Kidney capillary endothelial cell (primary cell): ENCODE measurements at places on chromosomes 5 and 9.
A peak's percentile ranks its signal among the peaks of the same experiment; 100 is the strongest.

DNA sequence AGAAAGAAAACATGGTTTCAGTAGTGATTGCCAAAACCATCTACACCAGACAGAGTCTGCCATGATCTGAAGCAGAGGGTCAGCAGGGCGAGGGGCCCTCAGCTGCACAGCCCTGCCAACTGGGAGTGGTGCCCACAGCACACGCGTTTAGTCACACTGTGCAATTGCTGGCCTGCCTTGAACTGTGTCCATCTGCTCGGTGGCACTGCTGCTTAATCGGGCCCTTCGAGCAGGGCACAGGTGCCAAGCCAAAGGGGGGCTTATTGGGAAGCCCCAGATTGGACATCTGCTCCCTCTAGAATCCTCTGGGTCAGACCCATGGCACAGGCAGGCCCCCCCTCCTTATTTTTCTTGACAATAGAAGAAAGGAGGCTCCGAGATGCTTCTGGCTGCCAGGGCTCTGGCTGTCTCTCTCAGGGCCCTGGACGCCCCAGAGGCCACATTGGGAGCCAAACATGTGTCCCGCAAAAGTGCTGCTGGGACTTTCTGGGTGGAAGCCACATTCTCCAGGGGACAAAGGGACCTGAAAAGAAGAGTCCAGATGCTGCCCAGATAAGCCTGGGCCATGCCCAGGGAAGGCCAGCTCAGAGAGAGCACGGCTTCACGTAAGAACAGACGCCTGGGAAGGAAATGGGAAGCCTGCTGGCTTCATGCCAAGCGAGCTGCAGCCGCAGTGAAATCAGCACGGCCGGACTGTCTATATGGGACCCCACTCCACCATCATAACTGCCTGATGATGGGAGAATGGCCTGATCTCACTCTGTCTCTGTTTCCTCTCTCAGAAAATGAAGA is 349.2 kb downstream of the GADD45G start:
- DNase-seq = peak; percentile 62

DNA sequence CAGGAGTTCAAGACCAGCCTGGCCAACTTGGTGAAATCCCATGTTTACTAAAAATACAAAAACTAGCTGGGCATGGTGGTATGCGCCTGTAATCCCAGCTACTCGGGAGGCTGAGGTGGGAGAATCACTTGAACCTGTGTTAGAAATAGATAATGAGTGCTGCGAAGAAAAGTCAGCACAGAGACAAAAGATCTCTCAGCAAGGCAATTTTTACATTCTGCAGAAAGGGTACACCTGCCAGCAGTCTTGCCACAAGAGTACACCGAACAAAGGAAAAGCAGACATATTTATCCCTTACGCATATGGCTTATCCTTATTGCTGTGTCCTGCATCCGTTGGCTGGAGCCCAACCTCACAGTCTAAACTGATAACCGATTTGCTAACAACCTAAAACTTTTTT is 16.2 kb upstream of the GPBP1 start:
- DNase-seq = no peak

- DNase-seq = no peak
Observed at GRCh38 chr5:17157916-17158529, 59.4 kb upstream of the BASP1 start.

DNA sequence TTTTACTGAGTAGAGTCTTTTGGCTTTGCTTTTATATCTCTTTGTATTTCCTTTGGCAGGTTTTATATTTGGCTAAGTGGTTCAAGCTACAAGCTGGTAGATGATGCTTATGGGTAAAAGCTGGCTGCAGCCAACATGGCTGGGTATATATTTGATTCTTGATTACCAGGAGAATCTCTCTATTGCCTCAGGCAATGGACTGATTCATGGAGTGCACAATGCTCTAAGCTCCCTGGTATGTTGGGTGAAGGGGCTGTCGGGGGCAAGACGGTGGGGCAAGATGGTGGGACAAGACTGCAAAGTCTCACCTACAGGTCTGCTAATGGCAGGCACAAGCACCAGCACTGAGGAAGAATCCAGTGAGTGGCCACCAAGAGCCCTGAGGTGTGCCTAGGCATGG is 366.6 kb downstream of the DMAC1 start:
- no peak for DNase-seq

DNA sequence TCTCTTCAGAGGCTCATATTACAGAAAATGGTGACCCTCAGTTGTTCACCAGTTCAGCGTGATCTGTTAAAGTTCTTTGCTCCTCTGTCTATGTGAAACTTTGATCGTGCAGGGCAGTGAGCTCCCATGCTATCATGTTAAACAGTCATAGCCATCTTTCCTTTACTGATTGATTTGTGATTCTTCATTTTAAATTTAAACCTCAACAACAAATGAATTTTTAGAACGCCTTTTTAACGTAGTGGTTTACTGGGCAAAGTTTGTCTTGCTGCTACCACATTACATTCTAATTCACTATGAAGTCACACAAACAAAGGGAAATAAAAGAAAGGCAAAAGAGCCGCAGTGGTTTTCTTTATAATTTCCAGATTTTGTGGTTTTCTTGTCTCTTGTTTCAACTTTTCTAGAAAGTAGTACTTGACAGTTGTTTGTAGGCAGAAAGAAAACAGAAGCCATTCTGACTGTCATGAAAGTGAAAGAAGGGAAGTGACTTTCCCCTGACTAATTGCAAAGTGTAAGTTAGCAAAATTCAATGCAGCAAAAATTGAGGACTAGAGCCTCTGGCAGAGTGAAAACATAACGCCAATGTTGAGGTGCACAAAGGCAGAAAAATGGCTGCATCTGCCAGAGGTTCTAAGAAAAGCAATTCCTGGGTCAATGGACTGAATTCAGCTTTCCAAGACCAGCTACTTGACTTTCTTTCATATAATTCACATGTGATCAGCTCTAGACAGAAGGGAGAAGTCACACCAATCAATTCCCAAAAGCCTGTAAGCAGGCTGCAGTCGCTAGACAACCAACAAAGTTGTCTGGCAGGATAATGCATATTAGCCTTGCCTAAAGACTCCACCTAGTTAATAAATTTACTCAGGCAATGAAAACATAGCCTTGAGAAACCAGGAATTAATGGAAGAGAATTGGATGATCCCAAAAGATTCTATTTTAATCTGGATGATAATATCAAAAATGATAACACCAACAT is 7.1 kb upstream of the IFNA6 start:
- no peak for DNase-seq

DNA sequence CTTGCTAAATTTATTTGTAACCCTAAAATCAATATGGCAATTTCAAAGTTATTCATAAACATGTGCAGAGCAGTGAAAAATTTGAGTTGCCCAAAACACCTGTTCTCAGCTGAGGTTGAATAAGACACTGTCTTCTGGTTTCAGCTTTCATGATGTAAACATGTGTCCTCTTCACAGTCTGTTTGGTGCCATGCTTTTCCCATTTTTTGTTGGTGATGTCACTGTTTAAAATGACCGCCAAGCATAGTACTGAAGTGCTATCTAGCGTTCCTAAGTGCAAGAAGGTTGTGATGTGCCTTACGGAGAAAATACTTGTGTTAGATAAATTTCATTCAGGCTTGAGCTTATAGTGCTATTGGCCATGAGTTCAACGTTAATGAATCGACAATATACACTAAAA is 580.8 kb downstream of the ACTL7B start:
- no peak for DNase-seq

- DNase-seq = peak; percentile 67
Observed at GRCh38 chr9:33452828-33453271, 5.5 kb upstream of the AQP3 start.

- no peak for DNase-seq
Observed at GRCh38 chr5:100902440-100903038, 543 bp downstream of the ST8SIA4 start.

DNA sequence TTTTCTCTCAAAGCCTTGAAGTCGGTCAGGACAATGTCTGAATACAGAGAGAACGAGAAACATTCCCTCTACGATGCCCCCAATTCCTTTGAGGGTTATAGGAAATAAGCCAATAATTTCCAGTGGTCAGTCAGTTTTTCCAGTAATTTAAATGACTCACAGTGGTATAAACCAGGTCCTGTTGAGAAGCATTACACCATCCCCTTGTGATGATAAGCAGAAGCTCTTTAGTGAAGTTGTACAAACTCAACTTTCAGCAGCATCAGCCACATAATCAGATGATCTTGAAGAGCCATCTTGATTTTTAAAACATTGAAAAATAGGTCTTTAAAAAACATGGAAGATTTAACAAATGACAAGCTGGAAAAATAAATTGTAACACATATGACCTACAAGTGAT is 173.9 kb upstream of the ZNF462 start:
- DNase-seq = no peak

GRCh38 chr9:37417252-37417803 is 5.2 kb upstream of the GRHPR start:
- DNase-seq = no peak

DNA sequence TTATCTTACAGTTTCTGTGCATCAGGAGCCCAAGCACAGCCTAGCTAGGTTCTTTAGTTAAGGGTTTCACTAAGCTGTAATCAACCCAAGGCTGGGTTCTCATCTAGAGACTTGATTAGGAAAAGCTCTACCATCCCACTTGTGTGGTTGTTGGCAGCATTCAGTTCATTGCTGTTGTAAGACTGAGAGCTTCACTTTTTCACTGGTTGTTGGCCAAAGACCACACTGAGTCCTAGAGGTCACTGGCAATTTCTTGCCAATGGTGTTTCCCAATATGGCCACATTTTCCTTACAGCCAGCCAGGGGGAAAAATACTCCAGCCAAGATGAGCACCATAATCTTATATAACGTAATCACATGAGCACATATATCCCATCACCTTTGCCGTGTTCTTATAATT is 74.3 kb downstream of the SMIM15 start:
- no peak for DNase-seq

GRCh38 chr9:110835404-110835803 is 166.8 kb downstream of the MUSK start:
- no peak for DNase-seq

- DNase-seq = no peak
Observed at GRCh38 chr5:164148292-164148691, 642.9 kb downstream of the MAT2B start.

GRCh38 chr5:88690409-88691229 is 192.4 kb downstream of the MEF2C start:
- DNase-seq = peak; percentile 59

GRCh38 chr9:96173640-96174039 is 128.3 kb downstream of the HSD17B3 start:
- DNase-seq = no peak

GRCh38 chr9:8868632-8869031 is 1069.1 kb upstream of the DMAC1 start:
- DNase-seq = no peak

DNA sequence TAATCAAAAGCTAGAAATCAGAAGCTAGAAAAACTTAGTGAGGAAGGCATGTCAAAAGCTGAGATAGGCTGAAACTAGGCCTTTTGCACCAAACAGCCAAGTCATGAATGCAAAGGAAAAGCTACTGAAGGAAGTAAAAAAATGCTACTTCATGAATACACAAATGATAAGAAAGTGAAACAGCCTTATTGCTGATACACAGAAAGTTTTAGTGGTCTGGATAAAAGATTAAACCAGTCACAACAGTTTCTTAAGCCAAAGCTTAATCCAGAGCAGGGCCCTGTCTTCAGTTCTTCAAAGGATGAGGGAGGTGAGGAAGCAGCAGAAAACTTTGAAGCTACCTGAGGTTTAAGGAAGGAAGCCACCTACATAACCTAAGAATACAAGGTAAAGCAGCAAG is 102.5 kb upstream of the SH3GL2 start:
- DNase-seq = no peak

- DNase-seq = no peak
Observed at GRCh38 chr5:139638090-139638735, 9.9 kb upstream of the CXXC5 start.

- DNase-seq = no peak
Observed at GRCh38 chr5:151657114-151657513, 29.6 kb downstream of the SPARC start.

DNA sequence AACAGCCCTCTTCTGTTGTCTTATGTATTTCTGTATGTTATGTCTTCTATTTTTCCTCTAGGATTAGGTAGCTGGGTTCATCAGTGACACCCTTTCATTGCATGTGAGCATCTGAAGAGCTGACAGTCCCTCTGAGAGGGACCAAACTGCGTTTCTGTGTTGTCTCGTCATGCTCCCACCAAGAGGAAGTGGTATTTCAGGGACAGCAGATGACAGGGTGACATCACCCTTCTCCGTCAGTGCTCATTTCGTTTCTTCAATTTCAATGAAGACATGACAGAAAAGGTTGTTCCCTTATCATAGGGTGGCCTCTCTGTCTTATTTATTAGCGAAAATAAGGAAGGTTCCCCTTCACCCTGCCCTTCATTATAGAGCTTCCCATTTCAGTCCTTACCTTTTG is 225.9 kb upstream of the NR4A3 start:
- no peak for DNase-seq

DNA sequence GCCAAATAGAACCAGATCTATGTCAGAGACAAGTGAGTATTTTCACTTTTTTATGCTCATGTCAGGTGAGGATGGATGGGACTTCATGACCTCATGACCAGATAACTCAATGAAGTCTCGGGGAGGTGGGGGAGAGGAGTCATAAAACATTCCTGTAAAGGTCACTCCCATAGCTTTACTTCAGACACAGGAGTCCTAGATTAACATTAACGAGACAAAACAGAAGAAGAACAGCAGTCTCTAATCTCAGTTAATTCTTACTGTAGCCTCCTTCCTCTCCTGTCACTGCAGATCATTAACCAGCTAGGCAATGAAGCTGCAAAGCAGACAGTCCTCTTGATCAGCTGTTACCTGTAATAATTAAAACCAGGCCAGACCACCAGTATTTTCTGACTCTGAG is 11.2 kb downstream of the CRHBP start:
- no peak for DNase-seq

- DNase-seq = peak; percentile 87
Observed at GRCh38 chr5:14202462-14202861, 59.3 kb downstream of the TRIO start.

GRCh38 chr5:127898551-127899213 is 184.9 kb upstream of the SLC12A2 start:
- no peak for DNase-seq

GRCh38 chr5:101897914-101898313 is 398.2 kb downstream of the SLCO4C1 start:
- no peak for DNase-seq

DNA sequence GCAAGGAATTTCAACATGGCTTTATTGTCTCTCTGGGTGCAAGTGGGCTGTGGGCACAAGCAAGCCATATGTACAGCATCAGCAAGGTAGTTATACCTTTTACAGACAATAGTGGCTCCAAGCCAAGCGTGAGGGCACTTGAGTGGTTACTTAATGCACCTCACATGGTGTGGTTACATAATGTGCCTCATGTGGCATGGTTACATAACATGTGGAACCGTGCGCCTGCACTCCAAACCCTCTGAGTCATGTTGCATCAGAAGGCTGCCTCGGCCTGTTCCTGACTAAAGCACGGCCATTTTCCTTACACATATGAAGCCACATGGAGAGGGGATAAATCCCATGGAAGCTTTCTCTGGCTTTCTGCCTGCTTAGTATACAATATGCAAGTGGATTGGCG is 150.9 kb downstream of the OSTF1 start:
- DNase-seq = no peak

GRCh38 chr5:94694671-94695070 is 76.2 kb downstream of the SLF1 start:
- DNase-seq = no peak

- no peak for DNase-seq
Observed at GRCh38 chr5:67887748-67888161, 327.8 kb upstream of the PIK3R1 start.
